Uterus (tissue), 4 donors: ENCODE measurements at places on chromosomes 6 and 20.

DNA sequence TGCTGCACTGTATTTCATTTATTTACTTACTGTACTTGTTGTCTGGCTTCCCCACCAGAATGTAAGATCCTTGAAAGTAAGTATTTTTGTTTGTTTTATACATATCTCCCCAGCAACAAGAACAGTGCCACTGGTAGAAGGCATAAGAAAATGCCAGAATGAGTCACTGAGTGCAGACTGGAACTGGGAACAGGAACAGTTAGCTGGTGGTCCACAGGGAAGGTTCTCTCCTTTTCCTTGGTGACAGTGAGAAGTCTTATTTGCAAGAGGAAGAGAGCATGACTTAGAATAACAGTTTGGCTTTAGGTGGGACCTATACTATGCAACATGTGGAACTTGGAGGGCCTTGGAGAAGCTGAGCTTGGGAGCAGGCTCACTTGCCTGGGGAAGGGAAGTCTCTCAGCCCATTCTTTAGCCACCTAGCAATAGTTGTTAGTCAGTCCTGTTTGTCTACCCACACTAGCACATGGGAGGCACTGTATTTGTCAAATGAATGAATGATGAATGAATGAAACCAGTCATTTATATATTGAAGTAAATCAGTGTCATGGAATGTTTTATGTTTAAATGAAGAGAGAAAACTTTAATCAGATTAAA is 203.5 kb downstream of the KCNQ5 start:
- DNase-seq = no peak

DNA sequence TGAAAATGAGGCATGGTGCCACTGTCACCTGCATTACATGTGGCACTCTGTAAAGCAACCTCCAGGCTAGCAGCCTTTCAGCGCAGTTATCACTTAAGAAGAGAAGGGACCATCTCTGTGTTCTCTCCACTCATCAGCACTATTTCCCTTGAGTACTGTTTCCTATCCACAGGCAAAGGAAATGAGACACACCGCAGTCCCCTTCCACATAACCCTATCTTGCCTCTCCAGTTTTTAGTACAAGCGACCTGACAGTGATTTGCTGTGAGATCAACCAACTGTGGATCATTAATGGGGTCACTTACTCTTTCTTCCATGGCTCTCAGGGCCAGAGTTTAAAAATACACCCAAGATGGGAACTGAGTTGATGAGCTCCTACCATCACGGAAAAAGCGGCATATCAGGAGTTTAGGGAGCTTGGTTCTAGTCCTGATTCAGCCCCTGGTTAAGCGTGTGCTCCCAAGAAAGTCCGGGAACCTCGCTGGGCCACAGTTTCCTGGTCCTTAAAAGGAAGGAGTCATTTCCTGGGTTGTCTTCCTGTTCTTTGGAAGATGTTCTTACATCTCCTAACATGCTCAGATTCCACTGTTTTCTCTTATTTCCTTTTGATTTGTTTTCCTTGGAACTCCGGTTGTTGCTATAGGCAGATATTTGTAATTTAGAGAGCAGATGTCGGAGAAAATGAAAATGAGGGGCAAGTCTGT is 27.3 kb downstream of the PRDM1 start:
- DNase-seq = no peak

DNA sequence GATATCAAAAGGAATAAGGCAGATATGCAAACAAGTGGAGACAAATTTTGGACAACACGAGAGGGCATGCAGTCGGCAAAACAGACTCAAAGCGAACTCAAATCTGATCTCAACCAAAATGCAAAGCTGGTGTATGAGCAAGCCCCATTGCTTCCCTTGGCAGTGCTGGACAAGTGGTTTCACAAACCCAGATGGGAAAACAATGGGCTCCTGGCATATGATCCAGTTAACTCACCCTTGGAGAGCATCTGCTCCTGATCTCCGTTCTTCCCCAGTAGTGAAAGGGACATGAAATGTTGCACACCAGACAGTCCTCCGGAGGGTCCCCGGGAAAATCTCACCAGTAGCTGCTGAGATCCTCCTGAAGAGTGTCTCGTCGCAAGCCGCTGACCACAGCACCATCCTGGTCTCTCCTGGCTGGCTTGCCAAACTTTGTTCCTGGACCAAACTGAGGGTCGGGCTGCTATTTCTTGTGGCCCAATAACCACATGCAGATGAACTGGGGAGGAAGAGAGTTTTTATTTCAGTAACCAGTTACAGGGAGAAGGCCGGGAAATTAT is 84.3 kb upstream of the THBS2 start:
- no peak for DNase-seq

DNA sequence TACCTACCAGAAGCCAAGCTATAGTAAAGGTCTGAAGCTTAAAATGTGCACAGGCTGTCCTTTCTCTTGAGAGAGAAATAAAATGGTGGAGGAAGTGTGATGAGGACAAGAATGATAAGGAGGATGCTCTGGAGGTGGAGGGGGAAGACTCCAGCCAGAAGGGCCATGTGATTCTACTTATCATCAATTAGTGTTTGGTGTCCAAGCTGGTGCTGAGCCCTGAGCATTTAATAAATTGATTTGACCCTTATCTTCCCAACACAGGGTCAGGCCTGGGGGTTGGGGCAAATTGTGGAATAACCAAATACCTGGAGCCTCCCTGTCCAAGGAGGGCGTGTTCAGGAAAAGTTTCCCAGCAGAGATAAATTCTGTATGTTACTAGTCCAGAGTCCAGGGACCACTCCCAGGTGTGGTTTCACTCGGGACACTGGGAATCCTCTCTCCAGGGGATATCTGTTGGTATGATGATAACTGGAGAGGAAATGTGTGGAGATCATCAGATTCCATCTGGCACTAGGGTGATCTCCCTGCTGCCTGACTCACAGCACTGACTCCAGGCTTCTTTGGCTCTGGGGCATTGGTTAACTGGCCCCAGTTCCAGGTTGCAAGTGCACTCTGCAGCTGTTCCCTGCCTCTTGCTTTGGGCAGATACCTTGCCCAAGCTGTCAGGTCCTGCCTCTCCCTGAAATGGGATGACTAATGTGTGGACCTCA is 3.8 kb upstream of the MYBL2 start:
- no peak for DNase-seq

DNA sequence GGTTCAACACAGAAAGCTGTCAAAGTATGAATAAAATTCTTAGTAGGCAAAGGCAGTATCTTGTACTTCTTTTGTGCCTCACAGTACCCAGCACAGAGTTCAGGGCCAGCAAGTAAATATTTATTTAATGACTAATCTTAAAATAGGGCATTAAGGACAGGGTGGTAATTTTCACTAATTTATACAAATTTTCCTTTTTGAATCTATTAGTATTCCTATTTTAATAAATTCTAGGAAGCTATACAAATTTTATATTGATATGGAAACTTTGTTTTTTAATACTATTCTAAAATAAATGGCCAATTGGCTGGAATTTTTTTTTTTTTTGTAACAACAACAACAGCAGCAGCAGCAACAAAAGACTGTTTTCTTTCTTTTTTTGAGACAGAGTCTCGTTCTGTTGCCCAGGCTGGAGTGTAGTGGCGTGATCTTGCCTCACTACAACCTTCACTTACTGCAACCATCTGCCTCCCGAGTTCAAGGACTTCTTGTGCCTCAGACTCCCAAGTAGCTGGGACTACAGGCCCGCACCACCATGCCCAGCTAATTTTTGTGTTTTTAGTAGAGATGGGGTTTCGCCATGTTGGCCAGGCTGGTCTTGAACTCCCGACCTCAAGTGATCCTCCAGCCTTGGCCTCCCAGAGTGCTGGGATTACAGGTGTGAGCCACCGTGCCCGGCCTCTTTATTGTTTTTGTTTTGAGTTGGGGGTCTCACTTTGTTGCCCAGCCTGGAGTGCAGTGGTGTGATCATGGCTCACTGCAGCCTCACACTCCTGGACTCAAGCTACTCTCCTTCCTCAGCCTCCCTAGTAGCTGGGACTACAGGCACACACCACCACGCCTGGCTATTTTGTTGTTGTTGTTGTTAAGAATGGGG is 85.2 kb downstream of the FKBP5 start:
- DNase-seq = no peak

- DNase-seq = no peak
Observed at GRCh38 chr6:118786596-118787453, 107.1 kb upstream of the ASF1A start.

DNA sequence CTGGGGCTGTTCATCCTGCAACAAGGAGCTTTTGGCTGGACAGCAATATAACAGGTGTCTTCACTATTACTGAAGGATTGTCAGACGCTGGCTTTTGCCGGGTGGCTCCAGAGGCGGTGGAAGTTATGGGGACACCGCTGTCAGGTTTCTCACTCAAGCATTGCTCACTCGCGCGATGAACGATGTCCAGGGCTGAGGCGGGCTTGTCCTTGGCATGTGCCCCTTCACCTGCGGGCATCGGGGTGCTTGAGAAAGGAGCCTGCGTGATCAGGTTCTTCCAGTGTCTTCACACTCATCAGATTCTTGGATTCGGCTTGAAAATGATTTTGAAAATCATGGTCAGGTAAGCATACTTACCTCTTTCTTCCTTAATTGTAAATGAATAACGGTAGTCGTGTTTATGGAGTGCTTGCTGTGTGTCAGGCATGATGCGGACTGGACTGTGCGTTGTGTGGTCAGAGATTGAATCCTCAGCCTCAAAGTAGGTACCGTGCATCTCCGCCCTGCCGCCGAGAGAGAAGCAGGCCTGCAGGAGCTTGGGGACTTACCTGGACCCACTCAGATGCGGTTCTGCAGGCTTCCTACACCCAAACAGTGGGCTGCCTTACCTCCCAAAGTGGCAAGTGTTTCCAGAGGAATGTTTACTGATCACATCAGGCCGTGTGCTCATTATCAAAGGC is 18.3 kb upstream of the PYGB start:
- no peak for DNase-seq
